ENCODE measurements at places on chromosomes 2 and 18.
A peak's percentile ranks its signal among the peaks of the same experiment; 100 is the strongest.

DNA sequence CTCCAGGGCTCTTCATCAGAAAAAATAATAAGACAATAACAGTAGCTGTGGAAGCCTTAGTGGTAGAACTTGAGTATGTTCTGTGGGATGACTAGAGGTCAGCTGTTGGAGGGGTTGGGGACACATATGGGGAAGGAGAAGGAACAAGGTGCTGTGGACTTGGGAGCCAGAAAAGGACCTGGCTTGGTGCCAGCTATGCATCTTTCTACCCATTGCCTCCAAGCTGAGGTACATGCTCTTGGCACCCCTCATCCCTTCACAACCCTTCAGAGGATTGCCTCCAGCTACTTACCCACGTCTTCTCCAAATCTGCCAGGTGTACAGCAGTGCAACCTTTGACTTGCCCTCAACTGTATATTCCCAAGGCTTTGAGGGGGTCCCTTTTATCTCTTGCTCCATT is 15.3 kb upstream of the EPAS1 start:
- DNase-seq, result no peak

DNA sequence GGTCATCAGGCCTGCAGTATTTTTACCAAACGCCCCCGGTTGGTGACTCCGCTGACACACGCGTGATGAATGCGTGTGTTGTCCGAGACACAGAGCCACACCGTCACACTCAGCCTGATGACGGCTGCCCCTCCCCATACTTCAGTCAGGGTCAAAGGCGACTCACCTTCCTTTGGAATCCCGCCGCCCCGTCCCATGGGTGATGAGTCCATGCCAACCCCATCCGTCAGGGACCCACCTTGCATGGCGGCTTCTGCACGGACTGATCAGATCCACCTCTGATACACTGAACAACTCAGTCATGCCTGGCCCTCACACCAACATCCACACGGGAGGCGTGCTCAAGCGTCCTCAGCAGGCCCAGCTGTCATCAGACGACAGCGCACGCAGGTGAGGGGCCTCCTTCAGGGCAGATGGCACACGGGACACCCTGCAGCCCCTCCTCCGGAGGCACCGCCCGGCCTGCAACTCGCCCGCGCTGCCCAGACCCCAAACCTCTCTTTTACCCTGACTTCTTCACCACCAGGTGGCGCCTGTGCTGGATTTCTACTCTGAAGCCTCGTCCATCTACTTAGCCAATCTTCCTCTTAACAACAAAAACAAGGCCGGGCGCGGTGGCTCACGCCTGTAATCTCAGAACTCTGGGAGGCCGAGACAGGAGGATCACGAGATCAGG is 89.2 kb downstream of the ZNF516 start:
- DNase-seq, result peak; percentile 42

DNA sequence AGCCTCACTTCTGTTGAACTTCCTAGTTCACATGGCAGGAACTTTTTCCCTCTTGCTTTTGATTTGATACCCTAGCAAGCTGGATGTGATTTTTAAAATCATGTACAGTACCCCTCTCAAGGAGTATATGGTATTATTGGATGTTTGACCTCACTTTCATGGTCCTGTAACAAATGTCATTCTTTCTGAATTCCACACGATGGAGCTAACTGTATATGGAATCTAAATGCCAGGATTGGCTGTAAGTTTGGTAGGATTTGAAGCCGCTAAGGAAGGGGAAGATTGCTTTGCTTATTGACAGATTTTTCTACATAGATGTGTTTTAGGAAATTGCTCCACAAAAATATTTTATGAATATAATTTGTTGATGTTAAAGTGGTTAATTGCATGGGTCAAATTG is 18.3 kb downstream of the MAIP1 start:
- DNase-seq, result peak; percentile 41

GRCh38 chr18:40179729-40180461 is 1775.1 kb upstream of the PIK3C3 start:
- no peak for DNase-seq

DNA sequence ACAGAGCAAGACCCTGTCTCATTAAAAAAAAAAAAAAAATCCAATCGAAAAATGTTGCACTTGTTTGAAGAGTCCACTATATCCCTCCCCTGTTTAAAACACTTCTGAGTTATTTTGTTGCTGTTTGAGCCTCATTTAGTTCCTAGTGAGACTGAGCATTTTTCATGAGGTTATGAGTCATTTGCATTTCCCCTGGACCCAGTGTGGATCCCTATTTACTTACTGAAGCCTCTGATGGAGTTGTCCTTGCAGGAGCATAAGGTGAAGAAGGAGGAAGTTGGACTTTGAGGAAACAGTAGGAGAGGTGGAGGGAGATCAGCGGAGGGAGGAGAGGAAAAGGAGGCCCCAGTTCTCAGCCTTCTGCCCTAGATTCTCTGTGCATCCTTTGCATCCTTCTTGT is 5.1 kb downstream of the CXCR1 start:
- no peak for DNase-seq

DNA sequence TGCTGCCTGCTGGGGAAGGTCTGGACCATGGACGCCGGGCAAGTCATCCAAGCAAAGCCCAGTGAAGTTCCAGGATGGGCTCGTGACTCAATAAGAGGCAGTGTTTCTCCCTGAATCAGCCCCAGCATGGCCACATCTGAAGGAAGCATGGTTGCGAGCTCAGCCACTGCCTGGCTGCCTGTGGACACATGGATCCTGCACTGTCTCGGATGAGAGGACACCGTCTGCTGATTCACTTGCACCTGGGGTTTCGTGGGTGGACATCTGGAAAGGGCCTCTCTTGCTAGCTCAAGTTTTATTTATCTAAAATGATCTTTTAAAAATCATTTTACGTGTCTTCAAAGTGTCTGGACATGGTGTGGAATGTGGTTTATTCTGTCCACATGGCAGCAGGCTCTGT is 224.8 kb upstream of the FN1 start:
- DNase-seq, result peak; percentile 61

- no peak for DNase-seq
These were observed 4.4 kb downstream of the TBR1 start for GRCh38 chr2:161420406-161421074.

DNA sequence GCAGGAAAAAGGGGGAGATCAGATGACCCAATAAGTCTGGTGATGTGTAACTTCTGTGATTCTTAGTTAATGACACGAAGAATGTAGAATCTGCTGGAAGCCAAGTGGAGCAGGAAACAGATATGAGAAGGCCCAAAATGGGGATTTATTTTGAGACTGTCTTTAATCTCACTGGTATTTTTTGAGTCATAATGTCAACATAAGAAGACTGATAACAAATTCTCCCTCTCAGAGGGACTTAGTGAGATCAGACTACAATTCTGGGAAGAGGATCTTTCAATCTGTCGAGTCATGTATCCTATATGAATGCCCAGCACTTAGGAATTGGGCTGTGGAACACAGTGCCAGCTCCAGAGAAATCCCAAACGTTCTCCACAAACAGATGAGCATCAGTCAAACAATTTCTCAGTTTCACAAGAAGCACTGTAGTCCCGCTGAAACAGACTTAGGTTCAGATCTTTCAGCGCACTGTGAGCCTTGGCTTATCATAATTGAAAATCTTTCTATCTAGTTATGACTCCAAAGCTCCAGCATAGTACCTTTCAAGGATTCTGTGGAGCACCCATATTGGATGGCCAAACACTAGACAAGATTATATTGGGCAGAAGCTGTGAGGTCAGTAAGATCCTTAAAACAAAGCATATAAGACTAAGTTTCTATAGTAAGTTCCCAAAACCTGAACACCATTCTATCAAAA is 738.2 kb downstream of the LRP1B start:
- DNase-seq, result peak; percentile 37

DNA sequence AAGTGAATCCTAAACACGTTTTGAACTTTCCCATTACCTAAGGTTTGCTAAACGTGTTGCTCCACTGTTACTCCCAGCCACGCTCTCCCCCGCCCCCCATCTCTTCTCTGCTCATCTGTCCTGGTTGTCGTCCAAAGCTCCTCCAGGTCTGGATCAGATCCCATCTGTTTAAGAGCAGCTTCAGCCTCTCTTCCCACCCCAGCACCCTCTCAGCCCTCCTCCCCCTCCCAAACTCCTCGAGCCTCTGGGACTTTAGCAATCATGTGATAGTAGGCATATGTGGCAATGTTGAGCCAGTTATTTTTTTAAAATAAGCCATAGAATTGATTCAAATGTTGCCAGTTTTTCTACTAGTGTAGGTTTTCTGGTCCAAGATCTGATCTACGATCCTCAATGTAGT is 20.0 kb upstream of the LPIN1 start:
- DNase-seq, result no peak

- DNase-seq, result no peak
These were observed 197.7 kb downstream of the UBE2E3 start for GRCh38 chr2:181178130-181178529.

DNA sequence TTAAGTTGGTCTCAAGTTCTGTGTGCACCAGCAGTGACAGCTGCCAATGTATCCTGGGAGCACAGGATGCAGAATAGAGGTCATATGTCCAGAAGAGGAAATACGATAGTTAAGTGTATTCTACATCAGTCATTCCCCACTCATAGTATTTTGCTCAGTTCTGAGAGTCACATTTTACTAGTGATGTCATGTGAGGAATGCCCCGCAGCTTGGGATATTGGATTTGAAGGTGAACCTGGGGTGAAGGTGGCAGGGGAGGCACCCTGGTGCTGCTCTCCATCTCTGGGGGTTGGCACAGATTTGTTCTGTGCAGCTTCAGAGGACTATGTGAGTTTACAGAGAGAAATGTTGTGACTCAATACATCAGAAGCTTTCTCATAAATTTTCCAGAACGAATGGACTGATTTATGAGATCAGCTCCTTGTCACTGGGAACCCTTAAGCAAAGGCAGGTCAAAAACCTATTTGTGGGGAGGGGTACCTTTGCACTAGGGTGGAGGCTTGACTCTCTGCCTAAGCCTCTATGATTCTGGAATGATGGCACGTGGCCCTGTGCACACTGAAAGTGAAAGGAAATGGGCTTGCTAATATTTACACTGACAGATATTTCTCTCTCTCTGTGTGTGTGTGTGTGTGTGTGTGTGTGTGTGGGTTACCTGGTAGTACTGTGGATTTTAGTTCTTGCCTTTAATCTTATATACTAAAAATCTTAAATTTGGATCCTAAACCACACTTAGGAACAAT is 95.9 kb downstream of the NEB start:
- DNase-seq, result no peak

DNA sequence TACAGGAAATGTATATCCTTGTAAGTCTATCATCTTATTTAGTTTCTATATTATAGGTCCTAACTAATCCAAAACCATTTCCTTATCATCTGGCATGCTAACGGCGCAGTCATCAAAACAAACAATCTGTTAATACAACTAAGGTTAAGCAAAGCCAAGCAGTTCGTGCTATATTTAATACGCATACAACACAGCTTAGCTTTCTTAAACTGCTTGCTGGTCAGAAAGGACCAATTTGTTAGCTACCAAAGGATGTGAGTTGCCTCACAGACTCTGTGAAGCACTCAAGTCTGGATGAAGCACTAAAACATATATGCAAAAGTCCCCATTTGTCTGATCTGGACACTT is 67.0 kb downstream of the ZEB2 start:
- DNase-seq, result peak; percentile 43

DNA sequence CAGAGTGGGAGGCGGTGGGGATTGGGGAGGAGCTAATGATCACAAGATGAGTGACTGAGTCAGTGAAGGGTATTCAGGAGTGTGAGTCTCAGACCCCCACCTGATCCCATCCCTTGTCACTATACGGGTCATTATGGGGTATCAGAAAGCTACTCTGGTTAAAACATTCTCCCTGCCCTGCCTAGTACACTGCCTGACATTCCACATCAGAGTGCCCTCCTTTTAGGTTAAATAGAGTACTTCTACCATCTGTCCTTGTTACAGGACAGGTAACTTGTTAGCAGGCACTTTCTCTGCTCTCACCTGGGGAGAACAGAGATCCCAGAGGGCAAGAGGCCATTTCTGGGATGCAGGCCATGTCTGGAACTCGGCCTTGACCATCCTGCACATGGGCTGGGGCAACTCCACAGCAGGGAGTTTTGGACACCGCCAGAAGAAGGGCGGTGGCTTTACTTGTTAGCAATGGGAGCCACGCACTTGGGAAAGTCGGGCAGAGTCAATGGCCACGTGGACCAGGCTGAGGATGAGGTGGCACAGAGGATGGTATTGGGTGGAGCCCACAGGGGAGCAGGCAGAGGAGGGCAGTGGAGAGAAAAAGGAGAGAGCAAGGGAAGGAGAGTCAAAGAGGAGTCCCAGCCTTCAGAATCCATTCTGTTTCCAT is 98.5 kb downstream of the CELF4 start:
- no peak for DNase-seq

Measured in EL (cell line).